Stimulated activated CD4-positive, alpha-beta T cell treated with anti-CD3 and anti-CD28 coated beads, Interleukin-1b, Interleukin-23, amount 100 ng/mL, for 1 hour (primary cell): ENCODE measurements at places on chromosomes 5 and 9.

- no peak for DNase-seq
Measured at GRCh38 chr9:761793-762560, 79.5 kb upstream of the DMRT1 start.

DNA sequence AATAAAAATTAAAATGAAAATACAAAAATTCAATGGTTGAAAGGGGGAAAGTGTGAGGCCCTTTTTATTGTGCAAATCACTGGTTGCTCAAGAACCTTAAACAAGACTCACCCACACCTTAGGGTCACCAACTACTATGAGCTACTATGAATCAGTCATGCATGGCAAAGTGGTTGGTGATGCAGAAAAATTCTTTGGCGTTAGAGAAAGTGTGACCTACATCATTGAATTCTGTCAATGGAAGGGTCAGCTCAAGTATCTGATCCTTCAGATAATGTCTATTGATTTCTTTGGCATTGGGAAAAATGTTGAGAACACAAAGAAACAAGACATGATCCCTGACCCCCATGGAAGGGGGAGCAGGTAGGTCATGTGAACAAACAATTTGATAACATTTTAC is 149.7 kb upstream of the ADCY2 start:
- no peak for DNase-seq

DNA sequence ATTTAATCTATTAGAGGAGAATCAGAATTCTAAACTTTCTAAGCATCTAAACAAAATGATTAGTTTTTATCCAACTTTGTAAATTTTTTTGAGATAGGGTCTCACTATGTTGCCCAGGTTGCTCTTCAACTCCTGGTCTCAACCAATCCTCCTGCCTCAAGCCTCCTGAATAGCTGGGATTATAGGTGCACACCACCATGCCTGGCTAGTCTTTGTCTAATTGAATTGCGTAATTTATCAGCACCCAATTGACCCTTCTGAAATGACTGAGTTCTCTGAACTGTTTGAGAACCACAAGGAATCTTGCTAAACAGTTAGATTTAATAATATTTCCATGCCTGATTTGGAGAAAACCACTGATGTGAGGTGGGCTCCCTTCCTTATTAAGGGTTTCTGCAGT is 75.7 kb downstream of the PJA2 start:
- DNase-seq: no peak

DNA sequence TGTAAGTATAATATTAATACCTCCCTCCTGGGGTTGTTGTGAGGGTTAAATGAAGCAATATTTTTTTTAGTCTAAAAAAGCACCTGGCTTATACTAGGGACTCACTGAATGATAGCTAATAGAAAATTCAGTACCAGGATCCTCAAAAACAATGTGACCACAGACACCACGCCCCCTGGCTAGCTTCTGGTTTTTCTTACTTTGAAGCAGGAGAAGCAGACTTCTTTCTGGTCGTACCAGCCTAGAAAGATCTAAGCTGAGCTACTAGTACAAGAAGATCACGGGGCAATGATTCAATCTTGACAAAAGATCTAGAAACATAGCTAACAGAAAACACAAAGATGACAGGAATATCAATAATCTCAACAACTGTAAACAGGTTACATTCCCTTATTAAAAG is 218.5 kb upstream of the SLC30A5 start:
- no peak for DNase-seq

- no peak for DNase-seq
Measured at GRCh38 chr5:150294551-150295071, 5.0 kb upstream of the CAMK2A start.

- DNase-seq: no peak
Measured at GRCh38 chr9:91207397-91207728, 154.4 kb downstream of the AUH start.

DNA sequence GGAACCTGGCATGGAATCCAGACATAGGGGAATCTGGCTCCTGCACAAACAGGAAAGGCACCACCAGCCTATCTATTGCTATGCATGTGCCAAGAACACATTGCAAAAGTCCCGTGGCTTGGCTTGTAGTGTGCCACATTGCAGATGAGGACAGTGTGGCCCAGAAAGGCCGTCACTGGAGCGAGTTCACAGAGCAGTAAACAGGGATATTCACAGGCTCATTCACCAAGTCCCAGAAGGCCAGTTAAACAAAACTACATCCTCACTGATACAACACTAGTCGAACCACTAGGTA is 39.6 kb upstream of the TRIM32 start:
- no peak for DNase-seq

DNA sequence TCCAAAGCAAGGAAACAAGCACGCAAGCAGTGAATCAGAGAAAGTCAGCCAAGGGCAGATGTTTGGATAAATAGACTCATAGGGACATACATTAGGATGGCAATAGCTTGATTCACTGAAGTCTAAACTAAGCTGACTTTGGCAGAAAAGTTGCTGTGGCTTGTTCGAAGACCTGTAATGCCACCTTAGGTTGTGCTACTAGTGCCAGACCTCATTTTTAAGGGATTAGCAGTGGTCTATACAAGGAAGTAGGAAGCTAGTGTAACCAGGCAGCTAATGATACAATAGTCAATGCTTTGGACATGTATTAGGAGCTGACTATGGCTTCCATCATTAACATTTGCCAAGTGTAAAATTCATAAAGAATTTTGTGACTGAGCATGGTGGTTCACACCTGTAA is 63.1 kb downstream of the FCHO2 start:
- DNase-seq: no peak

DNA sequence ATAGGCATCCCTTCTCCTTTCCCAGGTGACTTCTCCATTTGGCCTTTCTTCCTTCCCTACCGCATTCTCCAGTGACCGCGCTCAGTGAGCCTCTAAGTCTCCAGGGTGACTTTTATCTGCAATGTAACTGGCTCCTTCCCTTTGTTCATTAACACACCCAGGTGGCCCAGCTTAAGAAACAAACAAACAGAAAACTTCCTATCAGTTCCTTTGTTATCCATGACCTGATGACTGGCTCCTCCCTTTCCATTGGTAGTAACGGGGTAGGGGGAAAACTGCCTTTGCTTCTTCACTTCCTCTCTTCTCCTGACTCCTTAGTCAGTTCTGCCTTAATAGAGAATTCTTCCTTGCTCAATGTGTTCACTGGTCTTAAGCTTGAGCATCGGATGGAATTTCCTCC is 7.0 kb upstream of the SH3GL2 start:
- no peak for DNase-seq

GRCh38 chr5:28117691-28118090 is 1079.3 kb upstream of the CDH9 start:
- DNase-seq: no peak

DNA sequence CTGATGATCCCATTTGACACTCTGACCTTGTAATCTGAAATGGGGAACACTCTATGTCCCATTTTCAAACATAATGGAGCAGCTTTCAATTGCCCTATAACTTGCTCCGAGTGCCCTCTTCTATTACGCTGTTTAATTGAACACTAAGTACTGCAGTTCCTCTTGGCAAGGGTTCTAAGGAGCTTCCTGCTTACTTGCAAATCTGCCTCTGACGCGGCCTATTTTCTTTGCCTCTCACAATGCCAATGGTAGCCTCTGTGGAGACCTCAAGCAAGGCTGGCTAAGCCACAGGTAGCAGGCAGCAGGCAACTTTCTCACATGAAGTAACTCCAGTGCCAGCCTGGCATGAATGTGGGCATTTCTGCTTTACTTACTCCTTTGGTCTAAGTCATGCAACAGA is 443.4 kb upstream of the TRPC7 start:
- DNase-seq: no peak

DNA sequence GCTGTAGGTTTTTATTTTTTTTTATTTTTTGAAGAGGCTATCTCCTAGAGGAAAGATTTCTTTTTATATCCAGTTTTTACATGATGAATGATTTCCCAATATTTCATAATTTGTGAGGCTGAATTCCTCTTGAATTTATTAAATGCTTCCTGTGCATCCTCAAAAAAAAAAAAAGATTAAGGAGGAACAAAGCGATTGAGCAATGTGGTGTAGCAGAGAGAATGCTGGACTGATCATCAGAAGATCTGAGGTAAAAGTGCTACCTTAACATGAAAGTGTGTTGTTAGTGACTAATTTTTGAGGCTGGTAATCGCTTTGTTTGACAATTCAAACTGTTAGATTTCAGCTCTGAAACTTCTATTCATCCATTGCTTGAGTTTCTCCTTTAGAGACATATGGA is 125.1 kb downstream of the ESM1 start:
- no peak for DNase-seq

DNA sequence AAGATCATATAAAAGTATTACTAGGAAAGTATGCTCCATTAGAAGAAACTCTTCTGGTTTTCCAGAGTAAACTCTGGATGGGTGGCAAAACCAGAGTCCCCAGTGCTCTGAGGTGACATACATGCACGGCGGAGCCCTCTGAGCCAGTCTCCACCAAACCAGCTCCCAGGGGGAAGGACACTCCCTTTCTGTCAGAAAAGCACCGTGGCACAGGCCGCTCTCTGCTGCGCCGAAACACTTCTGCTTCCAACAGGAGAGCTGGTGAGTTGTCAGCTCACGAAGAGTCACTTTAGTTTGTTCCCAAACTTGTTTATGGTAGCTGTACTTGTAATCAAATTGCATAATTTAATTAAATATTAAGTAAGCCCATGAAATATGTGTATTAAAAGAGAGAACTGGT is 184.6 kb downstream of the CDK5RAP2 start:
- DNase-seq: no peak

DNA sequence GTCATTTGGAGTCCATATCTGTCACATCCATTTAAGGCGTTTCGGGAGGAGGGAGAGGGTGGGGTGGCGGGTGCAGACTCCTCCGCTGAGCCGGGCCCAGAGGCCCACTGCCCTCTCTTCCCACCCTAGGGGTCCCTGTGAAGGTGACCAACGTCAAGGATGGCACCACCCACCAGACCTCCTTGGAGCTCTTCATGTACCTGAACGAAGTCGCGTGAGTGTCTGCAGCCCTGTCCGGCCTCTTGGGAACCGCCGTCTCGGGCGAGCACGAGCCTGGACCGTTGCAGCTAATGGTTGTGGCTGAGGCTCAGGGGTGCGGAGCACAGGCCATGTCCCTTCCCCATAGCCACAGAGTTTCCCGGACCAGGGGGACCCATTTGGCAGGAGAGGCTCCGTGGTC is 34.8 kb downstream of the ASS1 start:
- no peak for DNase-seq

DNA sequence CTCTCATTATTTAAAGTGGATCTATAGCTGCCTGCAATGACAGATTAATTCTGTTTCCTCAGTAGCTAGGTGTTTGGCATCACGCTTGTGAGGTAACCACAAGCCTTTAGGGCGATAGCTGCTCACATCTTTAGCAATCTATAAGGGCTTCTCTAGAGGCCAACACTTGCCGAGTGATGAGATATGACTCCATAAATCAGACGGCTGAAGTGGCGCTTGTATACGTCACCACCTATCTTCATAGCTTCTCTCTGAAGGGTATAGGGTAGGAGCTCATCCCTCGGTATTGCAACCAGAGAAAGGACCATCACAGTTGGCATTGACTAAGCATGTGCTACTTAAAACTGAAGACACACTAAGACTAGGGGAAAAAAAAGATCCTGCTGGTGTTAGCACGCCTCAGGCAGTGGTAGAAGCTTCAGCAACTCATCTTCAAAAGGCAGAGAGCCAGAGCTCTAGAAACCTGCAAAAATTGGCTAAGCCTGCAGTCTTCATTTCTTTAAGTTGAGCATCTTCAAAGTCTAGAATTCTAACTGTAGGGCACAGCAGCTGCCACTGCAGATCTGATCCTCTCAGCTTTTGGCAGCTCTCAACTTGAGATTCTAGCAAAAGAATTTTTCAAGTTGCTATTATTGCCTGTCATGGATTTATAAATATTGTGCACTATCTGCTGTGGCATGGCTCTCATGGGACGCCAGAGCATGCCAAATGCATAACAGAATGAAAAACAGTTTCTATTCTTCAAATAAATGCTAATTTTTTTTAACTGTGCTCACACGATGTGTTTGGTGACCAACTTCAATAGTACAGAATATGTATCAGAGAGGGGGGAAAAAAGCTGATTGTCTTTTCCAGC is 37.5 kb downstream of the PSMB7 start:
- DNase-seq: no peak

DNA sequence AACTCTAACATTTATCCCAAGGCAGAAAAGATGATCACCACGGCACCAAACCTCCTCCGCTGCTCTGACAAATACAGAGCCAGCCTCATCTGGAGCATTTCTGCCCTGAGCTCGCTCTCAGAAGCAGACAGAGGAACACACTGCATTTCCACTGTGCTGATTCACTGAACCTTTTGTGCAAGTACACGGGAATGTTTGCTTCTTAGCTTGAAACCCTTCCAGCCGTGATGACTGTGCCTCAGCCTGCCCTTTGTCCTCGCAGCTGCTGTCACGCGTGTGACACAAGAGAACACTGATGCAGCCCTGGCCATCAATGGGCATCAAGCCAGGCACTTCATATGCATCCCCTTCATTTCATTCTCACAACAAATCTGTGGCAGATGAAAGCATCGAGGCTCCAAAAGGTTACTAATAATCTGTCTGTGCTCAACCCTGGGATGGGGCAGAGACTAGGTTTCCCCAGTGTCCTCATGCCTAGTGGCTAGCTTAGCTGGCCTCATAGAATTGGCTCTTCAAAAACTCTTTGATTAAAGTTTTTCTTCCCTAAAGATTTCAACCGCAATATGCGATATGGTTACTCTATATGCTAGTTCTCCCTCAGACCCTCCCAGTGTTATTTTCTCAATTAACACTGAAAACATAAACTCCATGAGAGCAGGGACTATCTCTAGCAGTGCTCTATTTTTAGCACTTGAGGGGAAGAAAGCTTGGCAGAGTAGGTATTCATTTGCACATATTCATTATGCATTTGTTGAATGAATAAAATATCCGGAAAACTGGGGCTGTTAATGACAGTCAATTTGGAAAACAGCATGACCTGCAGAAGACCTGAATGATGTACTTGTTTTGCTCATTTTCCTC is 7.3 kb downstream of the CDC14B start:
- no peak for DNase-seq

- no peak for DNase-seq
Measured at GRCh38 chr5:149778303-149779123, 48.4 kb downstream of the PPARGC1B start.

DNA sequence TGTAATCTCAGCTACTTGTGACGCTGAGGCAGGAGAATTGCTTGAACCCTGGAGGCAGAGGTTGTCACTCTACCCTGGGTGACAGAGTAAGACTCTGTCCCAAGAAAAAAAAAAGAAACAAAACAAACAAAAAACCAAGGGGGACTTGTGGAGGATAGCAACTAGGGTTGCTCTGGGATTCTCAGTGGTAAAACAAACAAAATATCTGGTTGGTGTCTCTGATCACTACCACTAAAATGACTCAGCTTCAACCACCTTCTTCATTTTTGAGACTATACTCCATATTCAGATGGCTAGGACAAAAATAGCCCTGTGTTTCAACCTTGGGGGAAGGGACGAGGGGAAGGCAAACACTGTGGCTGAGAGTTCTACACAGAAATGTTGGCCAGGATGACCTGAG is 110.3 kb downstream of the ARRDC3 start:
- DNase-seq: no peak

- DNase-seq: no peak
Measured at GRCh38 chr9:128412120-128412790, 8.4 kb upstream of the CERCAM start.

GRCh38 chr9:33452828-33453271 is 5.5 kb upstream of the AQP3 start:
- no peak for DNase-seq
